ENCODE measurements at places on chromosomes 6 and 20.

DNA sequence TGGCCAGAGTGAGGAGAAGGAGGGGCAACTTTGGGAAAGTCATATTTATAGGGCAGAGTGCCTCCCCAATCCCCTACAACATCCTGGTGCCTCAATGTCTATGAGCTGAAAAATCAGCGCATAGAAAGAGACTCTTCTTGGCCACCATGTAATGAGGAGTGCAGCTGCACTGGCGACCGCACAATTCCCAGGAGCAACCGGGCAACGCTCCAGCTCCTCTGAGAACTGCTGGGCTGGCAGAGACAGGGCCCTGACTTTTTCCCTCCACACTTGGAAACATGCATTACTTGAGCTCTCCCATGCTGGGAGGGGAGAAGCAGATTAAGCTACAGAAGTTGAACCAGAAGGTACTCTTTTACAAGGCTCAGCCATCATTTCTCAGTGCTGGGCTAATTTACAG, 31.4 kb upstream of the MARCKS start:
- DNase-seq, result no peak

DNA sequence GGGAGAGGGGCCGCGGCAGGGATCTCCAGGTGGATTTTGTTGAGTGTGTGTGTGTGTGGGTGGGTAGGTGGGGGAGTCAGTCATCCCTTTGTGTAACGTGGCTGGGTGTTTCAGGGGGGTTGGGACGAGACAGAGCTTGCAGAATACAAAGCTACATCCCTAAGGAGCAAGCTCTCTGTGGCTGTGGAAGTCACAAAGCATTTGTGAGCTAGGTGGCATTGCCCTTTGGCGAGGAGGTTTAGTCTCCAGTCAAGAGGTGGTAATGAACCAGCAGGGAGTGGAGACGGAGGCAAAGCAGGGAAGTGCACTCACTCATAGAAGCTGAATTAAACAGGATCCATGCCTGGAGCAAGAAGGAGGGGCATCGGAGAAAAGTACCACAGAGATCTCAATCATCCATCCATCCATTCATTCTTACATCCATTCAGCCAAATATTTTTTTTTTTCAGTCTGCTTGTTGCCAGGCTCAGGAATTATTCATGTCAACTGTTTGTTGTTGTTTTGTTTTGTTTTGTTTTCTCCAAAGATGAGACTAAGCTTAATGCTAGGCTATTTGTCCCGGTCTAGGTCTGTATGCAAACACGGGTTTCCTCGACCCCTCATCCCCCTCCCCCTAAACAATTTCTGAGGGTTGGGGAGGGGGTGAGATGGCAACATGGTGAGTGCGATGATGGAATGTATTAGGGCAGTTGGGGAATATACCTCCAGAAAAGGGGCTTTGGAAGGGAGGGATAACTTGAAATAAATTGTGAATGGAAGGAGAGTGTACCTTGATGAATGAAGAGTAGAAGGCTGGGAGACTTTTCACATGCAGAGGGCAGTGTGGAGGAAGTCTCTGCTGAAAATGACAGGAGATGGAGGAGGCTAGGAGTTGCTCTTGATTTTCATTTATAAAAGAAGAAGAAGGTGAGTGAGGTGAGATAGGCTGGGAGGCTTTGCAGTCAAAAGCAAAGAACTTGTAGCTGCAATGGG, 1.0 kb downstream of the HCRTR2 start:
- no peak for DNase-seq

GRCh38 chr6:6586671-6587526, 1.6 kb upstream of the LY86 start:
- no peak for DNase-seq

DNA sequence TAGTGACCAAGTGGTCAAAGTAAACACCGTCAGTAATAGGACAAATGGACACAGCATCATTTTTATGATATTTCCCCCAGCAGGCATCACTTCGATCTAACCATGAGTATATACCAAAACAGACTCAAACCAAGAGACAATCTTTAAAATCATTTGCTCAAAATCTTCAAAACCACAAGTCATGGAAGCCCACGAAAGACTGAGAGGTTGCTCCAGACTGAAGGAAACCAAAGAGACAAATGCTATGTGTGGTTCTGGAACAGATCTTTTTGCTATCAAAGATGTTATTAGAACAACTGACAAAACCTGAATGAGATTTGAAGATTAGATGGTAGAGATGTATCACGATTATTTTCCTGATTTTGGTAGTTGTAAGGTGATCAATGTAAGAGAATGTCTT, 197.7 kb downstream of the TBXT start:
- no peak for DNase-seq

DNA sequence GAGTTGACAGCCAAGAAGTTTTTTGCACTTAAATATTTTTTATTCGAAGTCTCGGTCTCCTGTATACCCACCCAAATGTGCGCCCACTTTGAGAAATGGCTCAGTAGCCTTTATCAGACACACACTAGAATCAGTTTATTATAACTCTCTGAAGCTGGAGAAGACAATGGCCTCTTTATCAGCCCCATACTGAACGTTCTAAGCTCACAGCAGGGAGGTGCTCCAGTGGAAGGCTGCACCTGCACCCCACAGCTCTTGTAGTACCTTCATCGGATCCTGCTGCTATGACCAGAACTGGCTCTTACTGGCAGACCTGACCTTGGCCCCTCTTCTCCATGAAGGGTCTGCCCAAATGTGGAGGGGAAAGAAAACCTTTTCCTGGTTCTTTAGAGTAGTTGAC, 165.0 kb upstream of the SCGN start:
- no peak for DNase-seq

- no peak for DNase-seq
Observed at GRCh38 chr6:77326711-77327110, 136.6 kb downstream of the HTR1B start.

- DNase-seq, result no peak
Observed at GRCh38 chr6:18609715-18610114, 222.6 kb downstream of the RNF144B start.

DNA sequence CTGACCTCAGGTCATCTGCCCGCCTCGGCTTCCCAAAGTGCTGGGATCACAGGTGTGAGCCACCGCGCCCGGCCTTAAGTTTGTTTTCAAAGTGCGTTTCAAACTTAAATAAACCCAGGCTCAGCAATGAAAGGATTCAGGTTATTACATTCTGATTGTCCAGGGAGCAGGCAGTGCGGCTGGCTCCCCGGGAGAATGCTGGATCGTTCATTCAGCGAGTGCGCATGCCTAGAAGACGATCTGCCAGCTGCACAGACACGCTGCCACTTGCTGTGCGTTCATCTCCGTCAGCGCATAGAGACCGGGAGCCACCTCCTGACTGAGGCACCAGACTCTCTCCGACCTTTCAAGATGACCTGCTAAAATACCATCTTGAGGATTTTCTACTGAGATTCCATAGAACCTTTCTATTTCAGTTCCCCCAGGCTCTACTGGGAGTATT, 163.9 kb upstream of the ZNF217 start:
- DNase-seq, result no peak

DNA sequence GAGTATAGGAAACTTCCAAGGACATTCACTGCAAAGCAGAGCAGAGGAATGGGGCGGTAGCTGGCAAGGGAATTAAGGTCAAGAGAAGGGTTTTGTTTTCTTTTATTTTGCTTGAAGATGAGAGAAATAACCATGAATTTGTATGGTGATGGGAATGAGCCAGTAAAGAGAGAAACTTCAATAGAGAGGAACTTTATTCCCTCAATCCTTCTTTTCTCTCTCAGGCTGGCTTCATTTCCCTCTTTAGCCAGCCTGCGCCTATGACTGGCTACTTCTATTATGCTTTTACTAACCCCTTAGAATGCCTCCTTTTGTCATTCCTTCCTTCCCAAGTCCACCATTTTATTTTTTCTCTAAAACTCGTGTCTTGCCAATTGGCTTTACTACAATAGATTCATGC, 101.4 kb upstream of the CEP85L start:
- no peak for DNase-seq

DNA sequence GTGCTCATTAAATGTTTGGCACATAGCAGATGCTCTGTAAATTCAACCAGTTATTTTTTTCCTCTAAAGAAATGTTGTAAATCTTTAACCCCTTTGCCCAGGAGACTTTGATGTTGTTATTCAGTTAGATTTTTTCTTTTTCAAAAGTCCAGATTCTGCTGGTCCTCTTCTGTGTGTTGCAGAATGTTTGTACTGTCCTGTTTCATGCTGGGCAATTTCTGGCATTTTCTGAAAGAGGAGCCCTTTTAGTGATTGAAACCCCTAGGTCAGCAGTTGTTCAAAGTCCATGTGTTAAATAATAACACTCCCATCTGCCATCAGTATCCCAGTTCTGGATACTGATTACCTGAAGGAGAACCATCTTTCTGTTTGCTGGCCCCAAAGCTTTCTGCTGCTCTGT, 1.3 kb upstream of the SLC17A1 start:
- DNase-seq, result no peak
